Glomerular endothelial cell (primary cell): ENCODE measurements at places on chromosomes 5 and 9. TPM values are rescaled to one million over a fixed set of nuclear protein-coding genes. Genes with fewer than 3 reads are reported as not detected.

DNA sequence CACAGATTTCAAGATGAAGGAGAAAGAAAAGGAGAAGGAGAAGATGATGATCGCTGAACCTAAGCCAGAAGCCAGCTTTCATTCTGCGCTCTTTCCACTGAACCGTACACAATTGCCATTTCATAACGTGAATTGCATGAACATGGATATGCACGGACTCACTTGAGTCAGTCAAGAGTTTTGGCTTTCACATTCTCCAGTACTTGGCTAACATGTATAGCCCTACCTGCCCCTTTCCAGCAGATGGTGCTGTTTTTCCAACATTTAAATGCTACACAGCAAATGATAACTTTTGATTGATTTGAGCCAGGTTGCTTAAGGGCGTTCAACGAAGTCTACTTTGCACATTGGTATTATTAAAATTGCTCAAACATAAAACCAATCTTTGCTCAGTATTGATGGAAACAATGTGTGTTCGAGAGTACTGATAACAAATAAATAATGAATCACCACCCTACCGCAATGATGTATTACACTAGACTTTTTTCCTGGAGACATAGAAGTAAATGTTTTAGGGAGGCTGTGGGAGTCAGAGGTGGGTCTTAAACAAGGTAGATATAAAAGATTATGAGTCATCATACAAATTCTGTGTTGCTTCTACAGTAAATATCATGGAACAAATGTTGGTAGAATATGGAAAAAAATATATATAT is 196.4 kb downstream of the TRPM3 start:
- peak; percentile 70 for DNase-seq

INSL6 gene
- not detected in 2 replicates for total RNA-seq

PLPP7 gene
- total RNA-seq, result 3.3 and 4.4 TPM in 2 replicates

CLIC3 gene
- total RNA-seq, result 0.29 and 2.3 TPM in 2 replicates
